Nasal cavity respiratory epithelium epithelial cell of viscerocranial mucosa (primary cell): ENCODE measurements at places on chromosomes 6 and 20. TPM values are rescaled to one million over a fixed set of nuclear protein-coding genes. Genes with fewer than 3 reads are reported as not detected.

PACRG gene
- 0.21 and 0.34 TPM in 2 replicates for total RNA-seq

OR2B6 gene
- total RNA-seq: not detected in 2 replicates

PROKR2 gene
- total RNA-seq: not detected in 2 replicates

LRRN4 gene
- total RNA-seq: 0.07 TPM in 1 of 2 replicates, not detected in the other

ENPP4 gene
- under 0.01 and 1.2 TPM in 2 replicates for total RNA-seq

SALL4 gene
- 0.21 and 1.4 TPM in 2 replicates for total RNA-seq
